ENCODE measurements at places on chromosomes 2 and 18.

DNA sequence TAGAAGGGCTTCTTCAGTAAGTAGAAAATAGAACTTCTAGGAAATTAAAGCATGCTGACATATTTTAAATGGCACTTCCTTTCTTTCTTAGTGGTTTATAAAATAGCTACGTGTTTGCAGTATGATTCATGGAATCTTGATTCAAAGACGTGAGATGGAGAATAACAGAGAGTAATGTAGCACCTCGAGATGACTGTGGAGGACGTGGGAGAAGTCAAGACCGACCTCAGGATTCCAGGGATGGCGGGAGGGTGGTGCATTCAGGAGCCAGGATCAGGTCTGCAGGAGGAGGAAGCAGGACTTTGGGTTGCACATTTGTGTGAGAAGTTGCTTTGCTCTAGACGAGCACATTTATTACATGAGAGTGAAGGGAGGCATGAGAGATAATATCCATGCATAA lies 56.0 kb downstream of the DCDC2C start:
- no peak overlapping the region for H3K27ac ChIP-seq
- DNase-seq = no peak
- no peaks in the 10 kb centered on the region for H3K36me3 ChIP-seq
- no peak overlapping the region for H3K4me3 ChIP-seq

DNA sequence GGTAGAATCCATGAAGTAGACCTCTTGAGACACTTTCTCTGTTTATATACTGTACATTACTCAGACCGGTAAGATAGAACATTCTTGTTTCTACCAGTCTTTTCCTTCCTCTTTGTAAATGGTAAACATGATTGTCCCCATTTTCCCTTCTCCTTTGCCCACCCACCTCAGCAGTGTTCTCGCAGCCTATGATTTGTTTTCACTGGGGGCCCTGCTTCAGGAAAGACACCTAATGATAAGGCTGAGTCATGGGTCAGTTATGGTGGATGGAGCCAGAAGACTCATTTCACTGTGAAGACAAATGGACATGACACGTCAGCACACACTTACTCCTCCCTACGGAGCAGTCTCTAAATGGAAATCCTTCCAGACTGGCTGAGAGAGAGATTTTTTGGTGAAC lies 23.7 kb downstream of the CENPO start:
- H3K4me3 ChIP-seq = no peak overlapping the region
- H3K4me1 ChIP-seq = no peaks in the 10 kb centered on the region

GRCh38 chr2:141611-142010 lies 95.3 kb upstream of the FAM110C start:
- no peak for DNase-seq
- H3K36me3 ChIP-seq = no peaks in the 10 kb centered on the region
- H3K27me3 ChIP-seq = no peaks in the 10 kb centered on the region
- H3K4me3 ChIP-seq = no peak overlapping the region
- no peak overlapping the region for H3K27ac ChIP-seq

GRCh38 chr2:179017773-179018357 lies 32.1 kb downstream of the CCDC141 start:
- no peaks in the 10 kb centered on the region for H3K36me3 ChIP-seq
- DNase-seq = no peak
- no peak overlapping the region for H3K4me3 ChIP-seq
- H3K27me3 ChIP-seq = no peaks in the 10 kb centered on the region

GRCh38 chr2:235220331-235220730 lies 268.5 kb downstream of the SH3BP4 start:
- H3K4me1 ChIP-seq = no peaks in the 10 kb centered on the region
- no peak overlapping the region for H3K27ac ChIP-seq
- H3K4me3 ChIP-seq = no peak overlapping the region
- H3K27me3 ChIP-seq = no peaks in the 10 kb centered on the region
- DNase-seq = no peak
- no peaks in the 10 kb centered on the region for H3K36me3 ChIP-seq

- no peak overlapping the region for H3K4me3 ChIP-seq
- H3K27me3 ChIP-seq = no peaks in the 10 kb centered on the region
- DNase-seq = no peak
These were observed 38.8 kb downstream of the NCKAP1 start for GRCh38 chr2:182999348-183000028.

DNA sequence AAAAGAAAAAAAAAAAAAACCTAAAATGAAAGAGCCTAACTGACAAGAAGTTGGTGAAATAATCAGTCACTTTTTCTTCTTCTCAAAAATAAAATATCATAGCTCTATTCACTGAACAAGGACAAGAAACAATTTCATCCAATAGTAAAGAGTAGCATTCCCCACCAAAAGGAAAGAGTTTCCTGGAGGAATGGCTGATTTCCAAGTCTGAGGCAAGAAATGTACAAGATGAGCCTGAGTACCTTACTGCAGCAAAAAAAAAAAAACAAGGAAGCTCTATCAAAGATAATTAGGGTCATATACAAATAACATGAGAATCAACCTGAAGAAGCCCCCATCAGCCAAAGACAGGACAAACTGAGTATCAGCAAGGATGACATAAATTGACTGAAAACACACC lies 11.5 kb downstream of the ROCK1 start:
- no peak overlapping the region for H3K27ac ChIP-seq
- no peak for DNase-seq
- H3K27me3 ChIP-seq = no peaks in the 10 kb centered on the region
- no peak overlapping the region for H3K4me3 ChIP-seq

GRCh38 chr2:100921685-100922161 lies 80.4 kb upstream of the RPL31 start:
- H3K27me3 ChIP-seq = no peaks in the 10 kb centered on the region
- H3K27ac ChIP-seq = no peak overlapping the region
- no peaks in the 10 kb centered on the region for H3K4me1 ChIP-seq
- no peaks in the 10 kb centered on the region for H3K36me3 ChIP-seq
- no peak for DNase-seq

- H3K4me3 ChIP-seq = no peak overlapping the region
- DNase-seq = no peak
- H3K4me1 ChIP-seq = no peaks in the 10 kb centered on the region
- H3K27me3 ChIP-seq = no peaks in the 10 kb centered on the region
- no peaks in the 10 kb centered on the region for H3K36me3 ChIP-seq
These were observed 8.1 kb upstream of the ATP6V1B1 start for GRCh38 chr2:70927641-70928040.

GRCh38 chr2:88036182-88036581 lies 19.4 kb downstream of the KRCC1 start:
- H3K4me1 ChIP-seq = no peaks in the 10 kb centered on the region
- peaks cover 4% of the 10 kb centered on the region for H3K36me3 ChIP-seq
- DNase-seq = no peak
- no peak overlapping the region for H3K27ac ChIP-seq
- no peak overlapping the region for H3K4me3 ChIP-seq
- H3K27me3 ChIP-seq = no peaks in the 10 kb centered on the region

DNA sequence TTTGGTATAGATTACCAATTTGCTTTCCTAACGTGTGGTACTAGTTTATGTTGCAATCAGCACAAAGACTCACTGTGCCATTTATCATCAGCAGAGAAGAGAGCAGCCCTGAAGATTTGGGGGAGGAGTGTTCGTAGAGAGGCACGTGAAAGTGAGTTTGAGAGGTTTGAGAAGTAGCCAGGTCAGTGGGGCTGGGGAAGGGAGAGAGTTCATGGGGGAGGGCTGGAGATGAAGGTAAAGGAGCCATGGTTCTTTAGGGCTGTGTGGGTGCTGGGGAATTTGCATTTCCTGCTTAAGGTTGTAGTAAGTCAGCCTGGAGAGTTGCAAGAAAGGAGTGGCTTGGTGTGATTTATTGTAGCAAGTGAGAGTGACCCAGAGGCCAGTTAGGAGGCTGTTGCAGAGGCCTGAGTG lies 172.1 kb downstream of the NEDD4L start:
- H3K27me3 ChIP-seq = no peaks in the 10 kb centered on the region

DNA sequence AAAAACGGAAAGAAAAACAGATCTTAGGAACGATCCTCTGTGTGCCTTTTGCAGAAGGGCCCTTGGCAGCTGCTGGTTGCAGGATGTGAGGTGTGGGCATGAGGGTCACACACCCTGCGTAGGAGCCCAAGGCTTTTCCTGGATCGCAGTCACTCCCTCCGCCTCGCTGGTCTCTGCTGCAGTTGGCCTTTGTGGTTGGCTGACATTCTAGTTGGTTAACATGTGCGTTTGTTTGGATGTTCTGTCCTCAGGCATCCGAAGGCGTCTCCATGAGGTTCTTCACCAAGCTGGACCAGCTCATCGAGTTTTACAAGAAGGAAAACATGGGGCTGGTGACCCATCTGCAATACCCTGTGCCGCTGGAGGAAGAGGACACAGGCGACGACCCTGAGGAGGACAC lies 61.7 kb downstream of the INPP5D start:
- H3K27ac ChIP-seq = no peak overlapping the region
- H3K4me1 ChIP-seq = no peaks in the 10 kb centered on the region
- no peak for DNase-seq
- no peaks in the 10 kb centered on the region for H3K27me3 ChIP-seq
- no peak overlapping the region for H3K4me3 ChIP-seq

GRCh38 chr2:221347471-221347870 lies 224.6 kb downstream of the EPHA4 start:
- H3K4me3 ChIP-seq = no peak overlapping the region
- H3K27ac ChIP-seq = no peak overlapping the region
- no peak for DNase-seq
- no peaks in the 10 kb centered on the region for H3K36me3 ChIP-seq
- H3K4me1 ChIP-seq = no peaks in the 10 kb centered on the region
- no peaks in the 10 kb centered on the region for H3K27me3 ChIP-seq

GRCh38 chr18:40470723-40471122 lies 1484.3 kb upstream of the PIK3C3 start:
- H3K4me3 ChIP-seq = no peak overlapping the region
- DNase-seq = no peak
- H3K36me3 ChIP-seq = no peaks in the 10 kb centered on the region

Measured in kidney (tissue), 22 donors.